ENCODE measurements at places on chromosomes 13 and 19.

DNA sequence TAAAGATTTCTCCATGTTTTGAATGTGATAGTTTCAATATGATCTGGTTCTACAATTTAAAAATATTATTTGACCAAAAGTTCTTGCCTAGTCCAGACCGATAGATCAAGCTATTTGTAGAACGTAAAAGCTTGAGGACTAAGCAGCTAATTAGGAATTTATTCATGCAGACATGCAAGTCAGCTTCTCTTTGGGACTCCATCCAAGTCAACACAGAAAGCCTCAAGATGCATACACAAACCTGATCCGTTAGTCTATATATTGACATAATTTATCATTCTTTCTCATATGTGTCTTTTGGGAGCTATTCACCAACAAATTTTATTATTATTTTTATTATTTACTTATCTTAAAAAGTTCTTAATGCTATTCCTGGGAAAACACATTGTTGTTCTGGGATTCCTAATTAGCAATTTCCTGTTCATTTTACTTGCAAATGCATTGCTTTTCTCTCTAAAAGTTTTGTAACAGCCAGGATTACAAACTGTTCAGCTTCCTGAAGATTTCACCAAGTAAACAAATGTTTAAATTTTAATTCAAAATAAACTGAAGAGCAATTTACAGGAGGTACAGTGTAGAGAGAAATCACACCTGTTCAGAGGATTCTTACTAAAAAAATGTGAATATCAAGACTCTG, 375.3 kb downstream of the GPC5 start:
- DNase-seq: no peak

GRCh38 chr19:8702350-8702749, 3.8 kb upstream of the ACTL9 start:
- DNase-seq: no peak

DNA sequence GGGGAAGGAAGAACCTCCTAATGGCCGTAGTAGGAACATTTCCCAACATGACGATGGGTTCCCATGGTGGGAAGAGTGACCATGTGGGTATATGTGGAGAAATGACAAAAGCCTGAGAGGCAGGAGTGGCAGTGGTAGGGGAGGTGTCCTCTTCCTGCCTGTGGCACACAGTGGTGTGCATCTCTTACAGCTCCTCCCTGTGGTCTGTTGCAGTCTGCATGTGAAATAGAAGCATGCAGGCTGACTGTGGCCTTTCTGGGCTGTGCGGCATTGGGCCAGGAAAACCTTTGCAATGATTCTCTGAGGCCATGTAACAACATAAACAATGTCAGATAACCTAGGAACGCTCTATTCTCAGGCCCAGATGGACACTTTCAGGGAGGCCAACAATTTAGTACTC, 84.0 kb downstream of the LACC1 start:
- no peak for DNase-seq

DNA sequence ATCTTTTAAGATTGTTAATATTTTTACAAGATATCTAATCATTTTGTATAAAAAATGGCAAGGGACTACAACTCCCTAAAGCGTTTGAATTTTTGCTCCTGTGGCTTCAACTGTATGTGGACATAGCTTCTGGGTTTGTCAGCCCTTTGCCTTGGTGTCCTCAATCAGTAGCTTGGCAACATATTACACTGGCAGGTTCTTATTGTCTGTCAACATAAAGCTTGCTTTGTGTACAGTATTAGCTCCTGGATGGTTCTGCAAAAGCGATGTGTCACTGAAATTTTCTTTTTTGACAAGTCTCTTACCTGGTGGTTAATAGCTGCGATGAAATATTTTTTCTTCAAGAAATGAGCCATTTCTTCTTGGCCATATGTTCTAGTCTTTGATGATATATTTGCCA, 190.0 kb downstream of the HS6ST3 start:
- no peak for DNase-seq

DNA sequence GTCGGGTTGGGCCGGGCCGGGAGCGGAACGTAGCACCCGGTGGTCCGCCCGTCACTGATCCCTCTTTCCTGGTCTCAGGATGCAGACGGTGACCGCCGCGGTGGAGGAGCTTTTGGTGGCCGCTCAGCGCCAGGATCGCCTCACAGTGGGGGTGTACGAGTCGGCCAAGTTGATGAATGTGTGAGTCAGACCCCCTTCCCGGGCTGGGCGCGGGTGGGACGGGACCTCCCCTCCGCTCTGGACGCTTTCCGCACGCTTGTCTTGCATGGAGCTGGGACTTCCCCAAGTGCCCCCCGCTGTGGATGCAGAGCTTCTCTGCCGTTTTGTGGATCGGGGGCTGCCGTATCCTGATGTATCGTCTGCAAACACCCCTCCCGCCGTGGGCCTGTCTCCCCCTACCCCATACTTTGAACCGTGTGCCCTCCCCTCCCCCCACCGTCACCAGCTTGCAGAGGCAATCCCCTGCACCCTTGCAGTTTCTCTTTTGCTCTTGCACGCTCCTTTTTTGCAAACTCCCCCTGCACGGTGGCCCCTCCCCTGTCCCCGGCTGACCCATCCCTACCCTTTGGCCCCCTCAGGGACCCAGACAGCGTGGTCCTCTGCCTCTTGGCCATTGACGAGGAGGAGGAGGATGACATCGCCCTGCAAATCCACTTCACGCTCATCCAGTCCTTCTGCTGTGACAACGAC, 669 bp downstream of the GADD45B start:
- peak; percentile 64 for DNase-seq

DNA sequence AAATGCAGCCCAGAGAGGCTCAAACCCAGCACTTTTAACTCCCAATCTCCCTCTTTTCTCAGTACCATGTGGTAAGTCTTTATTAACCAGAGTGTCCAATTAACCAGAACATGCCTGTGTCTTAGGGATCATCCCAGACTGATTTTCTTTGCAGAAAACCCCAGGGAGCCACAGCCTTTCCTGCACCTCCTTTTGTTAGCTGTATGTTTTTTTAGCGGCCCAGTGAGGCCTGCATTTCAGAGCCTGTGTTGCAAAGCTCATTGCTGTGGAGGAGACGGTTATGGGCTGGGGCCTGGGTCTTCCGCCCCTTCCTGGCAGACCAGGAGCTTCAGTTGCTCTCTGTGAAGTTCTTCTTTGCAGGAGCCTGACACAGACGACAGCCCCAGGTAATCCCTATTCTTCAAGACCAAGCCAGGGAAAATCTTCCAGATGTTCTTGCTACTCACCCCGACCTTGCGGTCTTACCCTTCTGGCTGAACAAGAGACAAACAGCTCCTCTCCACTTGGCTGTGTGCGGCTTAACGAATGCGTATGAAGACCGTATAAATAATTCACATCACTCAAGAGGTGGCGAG, 70.7 kb upstream of the TSHZ3 start:
- DNase-seq: no peak

DNA sequence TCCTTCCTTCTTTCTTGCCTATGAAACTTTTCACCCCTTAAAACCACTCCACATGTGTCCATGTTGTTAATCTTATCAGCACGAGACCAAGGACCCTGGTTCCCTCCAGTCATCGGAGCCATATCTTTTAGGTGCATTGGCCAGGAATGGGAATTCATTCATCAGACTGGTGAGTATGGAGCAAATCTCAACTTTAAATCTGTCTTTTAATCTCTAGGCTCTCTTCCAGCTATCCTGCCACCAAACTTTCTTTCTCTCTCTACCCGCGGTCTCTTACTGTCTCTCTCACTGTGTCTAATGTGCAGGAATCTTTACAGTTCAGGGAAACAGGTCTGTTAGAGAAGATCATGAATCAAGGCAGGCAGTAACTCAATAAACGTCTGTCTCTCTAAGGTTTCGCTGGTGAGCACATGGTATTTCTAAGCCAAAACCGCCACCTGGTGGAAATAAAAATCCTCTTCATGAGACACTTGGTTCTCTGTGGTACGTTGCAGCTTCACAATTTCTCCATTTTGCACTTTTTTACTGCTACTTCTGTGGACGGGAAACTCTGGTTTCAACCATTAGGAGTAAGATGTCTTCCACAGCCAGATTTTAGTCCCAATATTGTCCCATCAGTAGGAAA, 16.1 kb downstream of the LGALS16 start:
- DNase-seq: no peak

- DNase-seq: no peak
Measured at GRCh38 chr19:8149261-8150094, at the start of gene FBN3. TSS of gene FBN3 (minus strand) at chr19:8149592. CDS start at chr19:8147480, 2,112 bp downstream.

GRCh38 chr13:19239114-19239860, 57.7 kb upstream of the TUBA3C start:
- DNase-seq: no peak

DNA sequence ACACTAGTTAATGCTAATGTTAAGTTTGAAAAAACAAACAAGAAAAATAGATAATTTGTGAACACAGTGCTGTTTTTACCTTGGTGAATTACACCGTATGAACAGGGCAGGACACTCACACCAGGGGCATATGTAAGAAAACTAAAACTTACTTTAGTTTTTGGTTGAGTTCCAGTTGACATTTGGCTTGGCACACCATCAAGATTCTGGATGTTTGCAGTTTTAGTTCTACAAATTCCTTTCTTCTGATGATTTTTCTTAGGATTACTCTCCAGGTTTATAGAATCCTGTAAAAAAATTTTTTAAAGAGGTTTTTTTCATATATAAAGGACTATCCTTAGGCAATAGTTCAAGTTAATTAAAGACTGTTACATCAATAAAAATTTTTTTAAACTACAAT, 238.5 kb upstream of the STARD13 start:
- DNase-seq: no peak

GRCh38 chr13:51801631-51802099, 2.3 kb downstream of the DHRS12 start:
- peak; percentile 86 for DNase-seq

GRCh38 chr19:48835734-48836088, 580 bp downstream of the HSD17B14 start:
- DNase-seq: peak; percentile 96

Measured in left ventricle myocardium superior (tissue), 1 donor.